Smooth muscle cell of the pulmonary artery (primary cell): ENCODE measurements at places on chromosomes 3 and 15. TPM values are rescaled to one million over a fixed set of nuclear protein-coding genes. Genes with fewer than 3 reads are reported as not detected.

KLHL40 gene
- not detected in 2 replicates for total RNA-seq

GATM gene
- total RNA-seq: 0.20 TPM in 2 replicates

SHC4 gene
- 2.7 and 3.9 TPM in 2 replicates for total RNA-seq

CYP8B1 gene
- not detected in 2 replicates for total RNA-seq

EFL1 gene
- 28.0 and 30.2 TPM in 2 replicates for total RNA-seq

SERPINI2 gene
- total RNA-seq: not detected in 2 replicates

UBA7 gene
- 51.1 and 54.4 TPM in 2 replicates for total RNA-seq

RYR3 gene
- total RNA-seq: 0.07 TPM in 1 of 2 replicates, not detected in the other

BDH1 gene
- 0.72 and 3.2 TPM in 2 replicates for total RNA-seq

ISY1 gene
- total RNA-seq: 20.9 and 21.8 TPM in 2 replicates

ANKRD34C gene
- not detected in 2 replicates for total RNA-seq

DUOX2 gene
- 0.03 TPM in 1 of 2 replicates, not detected in the other for total RNA-seq

MYO5C gene
- total RNA-seq: 0.07 and 0.10 TPM in 2 replicates

ATP10A gene
- total RNA-seq: 14.9 and 16.4 TPM in 2 replicates

ATR gene
- total RNA-seq: 24.7 and 25.0 TPM in 2 replicates
